ENCODE measurements at places on chromosomes 5 and 9. TPM values are rescaled to one million over a fixed set of nuclear protein-coding genes. Genes with fewer than 3 reads are reported as not detected.

- peak; percentile 43 for DNase-seq
Observed at GRCh38 chr9:129838707-129839259, 3.5 kb downstream of the USP20 start.

- peak; percentile 3 for DNase-seq
Observed at GRCh38 chr9:85978496-85978895, 37.5 kb downstream of the NAA35 start.

DNA sequence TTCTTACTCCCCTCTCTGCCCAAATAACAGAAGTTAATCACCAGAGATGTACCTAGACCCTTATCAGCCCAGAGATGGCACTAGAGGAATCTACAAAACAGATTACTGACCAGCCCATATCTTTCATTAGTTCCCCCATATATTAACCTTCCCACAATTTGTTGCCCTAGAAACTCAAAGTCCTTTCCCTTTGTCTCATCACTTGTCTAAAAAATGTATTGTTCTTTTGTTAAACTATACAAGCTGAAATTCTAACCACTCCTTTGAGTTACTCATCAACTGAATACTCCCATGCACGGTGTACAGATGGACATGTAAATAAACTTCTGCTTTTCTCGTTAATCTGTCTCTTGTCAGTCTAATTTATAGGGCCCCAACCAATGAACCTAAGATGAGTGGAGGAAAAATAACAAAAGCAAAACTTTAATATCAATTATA lies 130.9 kb downstream of the CCDC192 start:
- no peak for DNase-seq

- DNase-seq, result no peak
Observed at GRCh38 chr9:128033609-128034008, 33.5 kb downstream of the NAIF1 start.

Gene LOX
- 360 TPM for total RNA-seq

Gene LEAP2
- total RNA-seq, result 1.4 TPM

Gene LCN2
- not detected for total RNA-seq

All from MG63 (cell line).